ENCODE measurements at places on chromosomes 16 and 17.

GRCh38 chr16:2511128-2511800 lies 2.5 kb upstream of the ATP6V0C start:
- DNase-seq: no peak

DNA sequence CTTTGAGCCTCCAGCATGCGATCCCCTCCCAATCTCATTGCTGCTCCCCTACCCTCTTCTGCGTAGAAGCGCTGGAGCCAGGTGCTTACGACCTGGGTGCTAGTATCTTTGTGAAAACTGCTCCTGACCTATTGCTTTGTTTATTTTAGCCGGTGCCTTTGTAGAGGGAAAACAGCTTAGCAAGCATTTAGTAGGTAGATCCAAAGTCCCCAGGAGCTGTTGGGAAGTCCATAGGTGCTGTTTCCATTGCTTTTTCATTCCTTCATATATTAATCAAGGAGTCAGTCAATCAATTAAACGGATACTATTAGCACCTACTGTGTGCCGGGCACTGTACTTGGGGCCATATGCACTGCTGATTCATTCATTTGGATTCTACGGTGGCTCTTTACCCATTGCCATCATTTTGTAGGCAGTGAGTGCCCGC lies 497.6 kb downstream of the WWOX start:
- DNase-seq: no peak

GRCh38 chr17:41784207-41784744 lies 2.2 kb downstream of the JUP start:
- no peak for DNase-seq

GRCh38 chr17:27975146-27976011 lies 67.1 kb upstream of the NLK start:
- no peak for DNase-seq

- DNase-seq: no peak
Observed at GRCh38 chr17:68456339-68457167, 743 bp downstream of the WIPI1 start.

DNA sequence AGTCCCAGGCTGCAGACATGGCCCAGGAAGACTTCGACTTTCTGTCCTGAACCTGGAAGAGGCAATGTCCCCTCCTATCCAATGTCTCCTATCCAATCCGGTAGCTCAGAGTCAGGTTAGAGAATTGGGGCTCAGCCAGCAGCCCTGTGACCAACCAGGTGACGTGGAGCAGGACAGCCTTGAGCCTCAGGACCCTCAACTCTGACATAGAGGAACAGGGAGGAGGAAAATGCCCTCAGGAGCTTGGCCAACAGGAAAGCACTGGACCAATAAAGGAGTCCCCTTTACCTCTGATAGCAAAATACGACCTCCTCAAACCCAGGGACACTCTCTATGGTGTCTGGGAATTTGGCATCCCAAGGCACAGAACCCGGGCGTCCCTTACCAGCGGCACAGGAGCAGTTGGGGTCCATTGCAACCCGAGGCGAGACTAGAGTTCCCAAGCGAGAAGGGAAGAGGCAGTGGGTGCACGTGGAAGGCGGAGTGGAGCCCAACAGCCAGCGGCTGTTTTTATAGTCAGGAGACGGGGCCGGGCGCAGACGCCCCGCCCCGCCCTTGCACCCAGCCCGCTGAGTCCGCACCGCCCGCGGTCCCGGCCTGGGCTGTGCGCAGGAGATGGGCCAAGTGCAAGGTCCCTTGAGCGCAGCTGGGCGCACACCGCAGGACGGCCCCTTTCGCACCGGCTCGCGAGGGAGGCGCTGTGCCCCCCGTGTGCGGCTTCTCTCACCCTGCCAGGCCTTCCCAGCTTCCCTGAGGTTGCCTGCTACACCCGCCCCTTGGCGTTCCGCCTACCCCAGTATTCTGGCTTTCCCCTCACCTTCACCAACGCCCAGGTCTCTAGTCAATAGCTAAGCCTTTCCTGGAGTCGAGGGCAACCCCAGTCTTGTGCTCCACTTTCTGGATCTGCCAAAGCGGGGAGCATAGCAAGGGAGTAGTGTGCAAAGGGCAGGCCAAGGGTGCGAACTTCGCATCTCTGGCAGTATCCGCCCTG lies at the start of gene MT1G:
Gene MT1G (minus strand): TSS at position 485 of the 991 bp plus-strand sequence. CDS start 72 bp downstream, at position 413.
- no peak for DNase-seq

DNA sequence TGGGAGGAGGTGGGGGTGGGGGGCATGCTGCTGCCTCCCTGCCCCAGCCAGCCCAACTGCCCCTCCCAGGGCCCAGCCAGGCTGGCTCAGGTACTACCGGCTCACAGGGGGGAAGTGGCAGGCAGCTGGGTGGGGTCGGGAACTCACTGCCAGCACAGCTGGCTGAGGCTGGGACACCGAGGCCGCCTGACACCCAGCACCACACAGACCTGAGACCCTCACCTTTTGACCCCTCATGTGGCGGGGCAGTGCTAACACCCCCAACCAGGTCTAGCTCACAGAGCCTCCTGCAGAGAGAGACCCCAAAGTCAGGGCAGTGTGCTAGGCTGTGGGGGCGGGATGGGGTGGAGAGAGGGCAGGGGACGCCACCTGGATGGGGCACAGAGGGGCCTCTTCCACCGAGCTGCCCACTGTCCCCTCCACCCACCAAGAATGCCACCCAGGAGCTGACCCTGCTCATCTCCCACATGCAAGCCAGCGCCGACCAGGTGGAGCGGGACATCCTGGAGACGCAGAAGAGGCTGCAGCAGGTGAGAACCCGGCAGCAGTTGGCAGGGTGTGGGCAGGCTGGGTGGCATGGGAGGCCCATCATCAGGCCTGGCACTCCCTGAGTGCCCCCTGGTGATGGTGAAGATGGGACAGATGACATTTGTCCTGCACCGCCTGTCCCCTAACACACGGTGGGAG lies 3.0 kb downstream of the EVPLL start:
- DNase-seq: no peak

- no peak for DNase-seq
Observed at GRCh38 chr17:76156662-76156991, 15.6 kb upstream of the FOXJ1 start.

- DNase-seq: no peak
Observed at GRCh38 chr16:79191933-79192332, 408.6 kb downstream of the MAF start.

GRCh38 chr17:4594931-4595684 lies 10.8 kb downstream of the SMTNL2 start:
- no peak for DNase-seq

DNA sequence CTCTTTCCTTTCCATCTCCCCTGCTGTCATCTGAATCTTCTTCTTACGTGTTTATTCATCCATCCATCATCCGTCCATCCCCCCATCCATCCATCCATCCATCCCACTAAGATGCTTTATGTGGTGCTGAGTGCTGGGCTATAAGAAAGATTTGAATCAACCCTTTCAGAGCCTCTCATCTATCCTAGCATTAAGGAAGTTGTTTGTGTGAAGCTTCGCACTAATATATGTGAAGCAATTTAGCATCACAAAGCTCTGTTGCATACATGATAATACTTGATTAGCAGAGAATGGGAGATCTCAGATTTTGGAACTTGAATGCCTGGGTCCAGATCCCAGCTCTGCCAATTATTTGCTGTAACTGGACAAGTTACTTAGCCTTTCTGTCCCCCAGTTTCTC lies 255.7 kb downstream of the SHISA9 start:
- DNase-seq: no peak

DNA sequence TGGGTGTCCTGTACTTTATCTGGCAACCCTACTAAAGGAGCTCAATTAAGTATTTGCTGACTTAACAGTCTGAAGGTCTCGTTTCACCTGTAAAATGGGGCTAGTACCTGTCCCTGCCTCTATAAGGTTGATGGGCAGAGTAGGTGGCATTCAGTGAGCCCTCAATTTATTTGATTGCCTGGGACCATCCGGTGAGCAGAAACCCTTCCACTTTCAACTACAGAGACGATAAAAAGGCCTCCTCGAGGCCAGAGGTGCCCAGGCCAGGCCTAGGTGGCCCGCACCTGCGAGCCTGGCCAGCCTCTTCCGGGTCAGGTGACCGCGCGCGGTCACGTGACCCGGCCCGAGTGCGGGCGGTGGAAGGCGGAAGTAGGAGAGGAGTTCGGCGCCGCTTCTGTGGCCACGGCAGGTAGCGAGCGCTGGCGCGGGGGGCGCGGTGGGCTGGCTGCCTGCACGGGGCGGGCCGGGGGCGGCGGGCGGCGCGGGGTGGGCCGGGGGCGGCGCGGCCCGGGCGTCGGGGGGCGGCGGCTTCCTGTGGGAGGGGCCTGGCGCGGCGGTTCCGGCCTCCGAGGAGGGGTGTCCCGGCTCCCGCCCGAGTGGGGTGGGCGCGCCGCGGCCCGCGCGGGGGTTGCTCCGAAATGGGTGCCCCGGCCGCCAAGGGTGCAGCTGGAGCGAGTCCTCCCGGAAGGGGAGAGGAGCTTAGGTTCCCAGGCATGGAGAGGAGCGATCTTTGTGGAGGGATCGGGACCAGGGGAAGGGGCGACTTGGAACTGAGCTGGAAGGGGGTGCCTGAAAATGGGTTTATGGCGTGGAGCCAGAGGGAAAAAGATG lies at the start of gene WWP2:
Gene WWP2 (plus strand): TSS at position 350 of the 831 bp plus-strand sequence. CDS start 24,679 bp downstream, outside the sequence.
- peak; percentile 67 for DNase-seq

DNA sequence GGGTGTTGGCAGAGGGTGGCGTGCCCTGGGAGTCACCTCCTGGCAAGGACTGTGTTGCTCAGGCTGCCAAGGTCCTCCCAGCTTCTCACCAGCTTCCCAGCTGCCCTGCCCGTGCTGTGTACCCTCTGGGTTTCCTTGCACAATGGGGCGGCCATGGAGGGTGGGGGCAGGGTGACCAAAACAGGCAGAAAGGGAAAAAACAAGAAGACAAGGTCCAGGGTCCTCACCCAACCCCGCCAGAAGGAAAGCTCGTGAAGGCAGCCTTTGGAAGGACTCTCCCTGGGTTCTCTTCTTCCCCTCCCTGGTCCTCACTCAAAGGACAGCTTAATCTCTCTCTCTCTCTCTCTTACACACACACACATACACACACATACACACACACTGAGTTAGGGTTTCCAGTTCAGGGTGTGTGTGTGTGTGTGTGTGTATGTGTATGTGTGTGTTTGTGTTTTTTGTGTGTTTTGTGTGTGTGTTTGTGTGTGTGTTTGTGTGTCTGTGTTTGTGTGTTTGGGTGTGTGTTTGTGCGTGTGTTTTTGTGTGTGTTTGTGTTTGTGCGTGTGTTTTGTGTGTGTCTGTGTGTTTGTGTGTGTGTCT lies 2.0 kb downstream of the SLC13A5 start:
- no peak for DNase-seq

DNA sequence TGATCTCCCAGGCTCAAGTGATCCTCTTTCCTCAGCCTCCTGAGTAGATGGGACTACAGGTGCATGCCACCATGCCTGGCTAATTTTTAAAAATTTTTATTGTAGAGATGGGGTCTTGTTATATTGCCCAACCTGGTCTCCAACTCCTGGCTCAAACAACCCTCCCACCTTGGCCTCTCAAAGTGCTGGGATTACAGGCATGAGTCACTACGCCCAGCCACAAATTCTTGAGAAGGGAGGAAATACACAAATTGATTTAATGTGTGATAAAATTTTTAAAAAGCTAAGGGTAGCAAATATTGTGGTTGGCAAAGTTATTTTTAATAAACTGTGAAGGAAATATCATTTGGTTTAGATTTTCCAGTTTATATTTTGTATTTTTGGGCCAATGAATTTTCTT lies 9.6 kb downstream of the ITGAD start:
- DNase-seq: no peak

GRCh38 chr17:8249621-8250500 lies 772 bp downstream of the PFAS start:
- no peak for DNase-seq

DNA sequence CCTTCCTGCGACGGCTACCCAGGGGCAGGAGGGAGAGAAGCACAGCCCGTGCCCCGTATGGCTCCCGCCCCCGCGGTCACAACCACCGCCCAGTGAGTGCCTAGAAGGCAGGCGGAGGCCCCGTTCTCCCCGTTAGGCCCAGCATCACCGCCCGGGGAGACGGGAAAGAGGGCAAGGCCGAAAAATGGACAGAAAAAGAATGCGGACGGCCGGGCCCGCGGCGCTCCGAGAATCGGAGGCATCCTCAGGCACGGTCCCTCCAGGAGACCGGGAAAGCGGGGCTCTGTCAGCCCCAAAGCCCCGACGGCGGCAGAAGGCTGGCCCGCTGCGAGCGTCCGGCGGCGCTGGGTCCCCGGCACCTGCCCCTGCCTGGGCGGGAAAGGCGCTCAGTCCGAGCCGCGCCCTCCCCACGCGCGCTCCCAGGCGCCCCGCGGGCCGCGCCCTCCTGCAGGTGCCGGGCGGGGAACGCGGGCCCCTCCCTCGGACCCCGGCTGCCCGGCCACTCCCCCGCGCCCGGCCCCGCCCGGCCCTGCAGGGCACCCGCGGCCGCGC lies 407 bp downstream of the MCRIP1 start:
- no peak for DNase-seq

- no peak for DNase-seq
Observed at GRCh38 chr16:50267651-50268050, 1.3 kb downstream of the ADCY7 start.

DNA sequence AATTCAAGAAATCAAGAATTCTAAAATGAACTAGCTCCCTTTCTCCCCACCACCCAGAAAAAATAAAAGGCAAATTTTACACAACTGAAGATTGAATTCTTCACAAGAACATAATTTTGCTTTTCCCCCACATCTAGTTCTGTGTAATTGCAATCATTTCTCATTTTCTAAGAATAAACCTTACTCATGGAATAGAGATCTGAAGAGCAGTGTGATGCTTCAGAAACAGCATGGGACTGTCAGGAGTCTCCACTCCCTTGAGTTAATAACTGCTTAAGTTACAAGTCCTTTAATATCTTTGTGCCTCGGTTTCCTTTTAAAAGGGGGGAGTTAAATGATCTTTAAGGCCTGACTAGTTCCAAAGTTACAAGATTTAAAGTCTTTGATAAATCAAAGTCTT lies 53.7 kb downstream of the CACNG1 start:
- no peak for DNase-seq

DNA sequence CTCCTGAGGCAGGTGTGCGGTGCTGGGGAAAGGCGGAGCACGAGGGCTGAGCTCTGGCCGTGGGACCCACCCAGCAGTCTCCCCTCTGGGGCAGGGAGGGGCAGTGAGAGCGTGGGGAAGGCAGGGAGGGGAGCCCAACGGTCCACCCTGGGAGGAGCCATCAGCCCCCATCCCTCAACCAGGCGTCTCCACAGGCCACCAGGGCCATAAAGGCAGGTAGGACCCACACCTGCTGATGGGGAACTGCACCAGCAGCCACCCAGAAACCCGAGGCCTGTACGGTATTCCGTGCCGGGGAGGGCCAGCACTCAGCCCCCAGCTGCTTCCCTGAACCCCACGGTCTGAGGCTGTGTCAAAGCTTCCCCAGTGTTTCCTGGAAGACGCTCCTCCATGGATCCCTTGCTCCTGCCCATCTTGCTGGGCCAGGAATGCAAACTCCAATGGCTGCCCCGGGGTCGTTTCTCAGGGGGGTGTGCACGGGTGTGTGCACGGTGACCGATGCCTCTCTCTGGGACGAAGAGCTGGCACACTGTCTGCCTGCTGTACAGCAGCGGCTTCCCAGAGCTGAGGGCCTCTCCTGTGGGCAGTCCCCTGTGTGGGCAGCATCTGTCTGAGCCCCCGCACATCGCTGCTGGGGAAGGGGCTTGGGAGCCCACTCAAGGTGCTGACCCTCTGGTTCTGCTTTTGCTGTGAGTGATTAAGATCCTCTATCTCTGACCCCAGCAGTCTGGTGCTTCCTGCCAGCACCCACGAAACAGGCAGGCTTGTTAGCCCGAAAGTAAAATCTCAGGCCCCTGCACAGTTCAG lies 17.2 kb upstream of the METRNL start:
- no peak for DNase-seq

GRCh38 chr17:79446399-79447009 lies 164.3 kb downstream of the RBFOX3 start:
- DNase-seq: no peak

- no peak for DNase-seq
Observed at GRCh38 chr17:62955841-62956352, 10.1 kb upstream of the TANC2 start.

All from right renal pelvis (tissue), 4 donors.